Left lung (tissue), 14 donors: ENCODE measurements at places on chromosomes 5 and 9. TPM values are rescaled to one million over a fixed set of nuclear protein-coding genes. Genes with fewer than 3 reads are reported as not detected.

TMEM215 gene
- not detected for total RNA-seq

NIPAL4 gene
- 0.06 TPM for total RNA-seq

SPINK4 gene
- total RNA-seq = not detected

DNA sequence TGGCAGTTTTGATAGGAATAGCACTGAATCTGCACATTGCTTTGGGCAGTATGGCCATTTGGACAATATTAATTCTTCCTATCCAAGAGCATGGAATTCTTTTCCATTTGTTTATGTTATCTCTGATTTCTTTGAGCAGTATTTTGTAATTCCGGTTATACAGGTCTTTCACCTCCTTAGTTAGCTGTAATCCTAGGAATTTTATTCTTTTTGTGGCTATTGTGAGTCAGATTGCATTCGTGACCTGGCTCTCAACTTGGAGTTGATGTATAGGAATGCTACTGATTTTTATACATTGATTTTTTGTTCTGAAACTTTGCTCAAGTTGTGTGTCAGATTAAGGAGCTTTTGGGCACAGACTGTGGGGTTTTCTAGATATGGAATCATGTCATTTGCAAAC, 24.0 kb downstream of the TMEM161B start:
- H3K4me1 ChIP-seq = no peaks in the 10 kb centered on the region
- no peak overlapping the region for H3K4me3 ChIP-seq
- no peak for DNase-seq
- H3K27ac ChIP-seq = no peak overlapping the region
- H3K27me3 ChIP-seq = no peaks in the 10 kb centered on the region
- no peaks in the 10 kb centered on the region for H3K36me3 ChIP-seq

DNA sequence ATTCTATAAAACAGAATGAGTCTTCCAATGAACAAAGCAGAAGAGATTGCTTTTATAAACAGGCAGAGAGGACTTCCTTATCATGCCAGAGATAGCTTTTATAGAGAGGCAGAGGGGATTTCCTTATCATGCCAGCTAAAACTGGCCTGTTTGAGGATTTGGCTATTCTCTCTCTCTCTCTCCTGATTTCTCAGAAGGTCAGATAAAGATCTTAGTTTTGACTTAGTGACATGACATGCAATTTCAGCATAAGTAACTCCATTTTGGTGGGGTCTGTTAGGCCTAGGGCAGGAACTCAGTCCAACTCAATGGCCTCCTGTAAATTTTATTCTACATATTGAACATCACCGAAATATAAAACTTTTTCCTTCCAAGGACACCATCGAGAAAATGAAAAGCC, 31.5 kb upstream of the DENND4C start:
- DNase-seq = no peak
- no peaks in the 10 kb centered on the region for H3K27me3 ChIP-seq
- no peak overlapping the region for H3K4me3 ChIP-seq
- no peak overlapping the region for H3K27ac ChIP-seq
- H3K4me1 ChIP-seq = no peaks in the 10 kb centered on the region

- H3K27me3 ChIP-seq = no peaks in the 10 kb centered on the region
- DNase-seq = no peak
- no peaks in the 10 kb centered on the region for H3K36me3 ChIP-seq
- no peak overlapping the region for H3K4me3 ChIP-seq
- H3K4me1 ChIP-seq = peaks cover 4% of the 10 kb centered on the region
Observed at GRCh38 chr5:68344447-68345111, 129.0 kb downstream of the PIK3R1 start.

GRCh38 chr5:58505502-58505901, 14.3 kb downstream of the GAPT start:
- no peak for DNase-seq
- no peak overlapping the region for H3K27ac ChIP-seq
- no peaks in the 10 kb centered on the region for H3K27me3 ChIP-seq
- H3K4me1 ChIP-seq = peaks cover 21% of the 10 kb centered on the region

GRCh38 chr5:136538534-136538933, 173.2 kb upstream of the TRPC7 start:
- H3K4me3 ChIP-seq = no peak overlapping the region
- H3K36me3 ChIP-seq = no peaks in the 10 kb centered on the region
- H3K4me1 ChIP-seq = no peaks in the 10 kb centered on the region
- DNase-seq = no peak
- H3K27me3 ChIP-seq = no peaks in the 10 kb centered on the region
- H3K27ac ChIP-seq = no peak overlapping the region

FUT7 gene
- total RNA-seq = 2.9 TPM

- H3K4me1 ChIP-seq = peaks cover 6% of the 10 kb centered on the region
- H3K27ac ChIP-seq = peak overlapping the region; percentile 97
- no peaks in the 10 kb centered on the region for H3K27me3 ChIP-seq
- peak overlapping the region; percentile 48 for H3K4me3 ChIP-seq
- peak; percentile 85 for DNase-seq
- H3K36me3 ChIP-seq = no peaks in the 10 kb centered on the region
Observed at GRCh38 chr5:150411245-150411979, 1.3 kb downstream of the CD74 start.

C5orf58 gene
- not detected for total RNA-seq

CARD6 gene
- total RNA-seq = 28.9 TPM

PPP3R2 gene
- not detected for total RNA-seq

DNA sequence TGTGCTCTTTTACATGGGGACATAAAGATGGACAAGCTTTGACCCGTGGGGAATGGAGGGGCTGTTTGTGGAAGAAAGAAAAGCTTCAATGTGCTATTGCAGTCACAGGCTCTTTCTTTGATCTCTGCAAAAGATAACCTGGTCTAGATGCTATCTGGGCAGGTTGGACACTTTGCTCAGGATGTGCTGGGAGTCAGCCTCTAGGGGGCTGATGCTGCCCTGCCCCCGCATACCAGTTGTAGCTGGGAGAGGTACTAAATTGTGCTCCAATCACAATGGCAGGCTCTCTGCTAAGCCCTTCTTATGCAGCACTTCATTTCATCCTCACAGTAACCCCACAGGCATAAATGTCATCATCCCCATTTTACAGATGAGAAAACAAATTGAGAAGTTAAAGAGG, 67.2 kb downstream of the PSD2 start:
- no peak for DNase-seq
- H3K36me3 ChIP-seq = no peaks in the 10 kb centered on the region
- H3K27me3 ChIP-seq = no peaks in the 10 kb centered on the region
- peaks cover 11% of the 10 kb centered on the region for H3K4me1 ChIP-seq

GRCh38 chr9:37371565-37372464, 50.7 kb upstream of the GRHPR start:
- no peak overlapping the region for H3K4me3 ChIP-seq
- peaks cover 6% of the 10 kb centered on the region for H3K4me1 ChIP-seq
- no peak overlapping the region for H3K27ac ChIP-seq
- H3K36me3 ChIP-seq = no peaks in the 10 kb centered on the region

DNA sequence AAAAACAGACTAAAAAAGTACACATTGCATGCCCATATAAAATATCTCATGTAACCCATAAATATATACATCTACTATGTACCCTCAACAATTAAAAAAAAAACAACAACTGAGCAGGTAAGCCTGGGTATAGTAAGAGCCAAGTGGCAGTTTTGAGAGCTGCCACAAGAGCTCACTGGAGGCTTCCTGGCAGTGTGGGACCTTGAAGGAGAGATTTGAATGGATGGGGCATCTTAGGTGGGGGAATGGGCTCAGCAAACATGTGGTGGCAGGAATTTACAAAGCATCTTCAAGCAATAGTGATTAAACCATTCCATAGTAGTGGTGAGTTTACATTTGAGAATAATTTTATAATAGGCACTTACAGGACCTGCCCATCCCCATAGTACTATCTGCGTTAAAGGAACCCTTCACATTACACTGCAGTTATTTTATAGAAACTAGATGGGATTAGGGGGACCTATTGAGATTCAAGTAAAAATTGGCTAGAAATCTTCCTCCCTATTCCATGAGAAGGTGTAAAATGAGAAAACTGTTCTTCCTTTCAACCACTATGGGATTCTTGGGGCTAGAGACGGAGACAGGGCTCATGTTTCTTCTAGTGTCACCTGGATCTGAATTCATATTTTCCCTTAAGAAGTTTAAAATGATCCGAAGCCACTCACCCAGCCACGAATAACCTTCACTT, 6.9 kb downstream of the MEGF10 start:
- H3K4me1 ChIP-seq = no peaks in the 10 kb centered on the region
- no peak overlapping the region for H3K27ac ChIP-seq
- DNase-seq = no peak
- no peak overlapping the region for H3K4me3 ChIP-seq
- no peaks in the 10 kb centered on the region for H3K36me3 ChIP-seq

GRCh38 chr9:105052346-105052745, 124.4 kb upstream of the ABCA1 start:
- peaks cover 36% of the 10 kb centered on the region for H3K4me1 ChIP-seq
- no peaks in the 10 kb centered on the region for H3K27me3 ChIP-seq
- H3K36me3 ChIP-seq = no peaks in the 10 kb centered on the region
- no peak for DNase-seq
- H3K27ac ChIP-seq = peak overlapping the region; percentile 82

DNA sequence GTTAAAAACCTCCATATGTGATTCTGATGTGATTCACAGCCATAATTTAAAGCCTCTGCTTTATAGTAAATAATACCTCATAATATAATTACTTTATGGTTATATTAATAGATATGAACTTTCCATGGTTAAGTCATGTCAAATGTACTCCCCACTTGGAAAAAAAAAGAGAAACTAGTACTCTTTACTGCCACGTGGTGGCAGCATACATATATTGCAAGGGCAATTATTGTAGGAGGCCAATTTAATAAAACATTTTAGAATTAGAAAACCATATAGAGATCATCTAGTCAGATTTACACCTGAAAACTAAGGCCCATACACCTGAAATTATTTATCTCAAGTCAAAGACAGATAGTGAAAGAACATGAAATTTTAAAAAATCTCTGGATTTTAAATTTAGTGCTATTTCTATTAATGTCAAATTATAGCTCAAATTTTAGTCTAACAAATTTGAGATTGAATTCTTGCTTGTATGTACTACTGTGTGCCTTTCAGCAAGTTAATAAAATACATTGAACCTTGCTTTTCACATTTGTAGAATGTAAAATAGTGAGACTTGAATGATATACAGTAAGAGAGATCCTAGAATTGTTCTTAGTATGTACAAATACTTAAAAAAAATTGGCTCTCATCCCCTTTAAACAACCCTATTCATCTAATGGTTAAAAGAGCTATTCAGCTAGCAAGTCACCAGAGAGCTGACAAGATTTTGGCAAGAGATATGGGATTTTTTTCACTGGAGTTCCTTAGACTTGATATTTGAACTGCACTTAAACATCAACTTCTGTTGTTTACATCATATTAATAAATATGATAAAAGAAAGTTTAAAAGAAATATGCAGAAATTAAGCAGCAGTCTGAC, 603.8 kb downstream of the TLE4 start:
- no peaks in the 10 kb centered on the region for H3K4me1 ChIP-seq
- no peaks in the 10 kb centered on the region for H3K27me3 ChIP-seq
- H3K27ac ChIP-seq = no peak overlapping the region
- DNase-seq = no peak
- no peak overlapping the region for H3K4me3 ChIP-seq

DNA sequence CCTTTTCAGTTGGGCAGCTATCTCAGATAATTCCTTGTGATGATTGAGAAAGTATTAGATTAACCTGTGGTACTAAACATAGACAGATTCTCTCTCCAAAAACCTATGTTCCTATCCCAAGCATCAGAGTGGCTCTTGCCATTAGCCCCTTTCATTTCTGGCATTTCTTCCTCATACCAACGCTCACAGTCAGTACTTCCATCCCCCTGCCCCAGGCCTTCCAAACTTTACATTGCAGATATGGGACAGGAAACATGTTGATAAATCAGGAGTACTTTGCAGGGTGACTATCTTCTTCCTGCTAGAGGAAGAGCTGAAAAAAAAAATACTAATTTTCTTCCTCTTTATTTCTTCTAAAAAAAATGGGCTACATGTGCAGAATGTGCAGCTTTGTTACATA, 442.6 kb upstream of the RGMB start:
- DNase-seq = no peak
- H3K4me1 ChIP-seq = no peaks in the 10 kb centered on the region
- no peaks in the 10 kb centered on the region for H3K36me3 ChIP-seq
- H3K27me3 ChIP-seq = no peaks in the 10 kb centered on the region

GRCh38 chr9:116405321-116405720, 251.7 kb downstream of the PAPPA start:
- no peaks in the 10 kb centered on the region for H3K36me3 ChIP-seq
- no peaks in the 10 kb centered on the region for H3K27me3 ChIP-seq
- no peaks in the 10 kb centered on the region for H3K4me1 ChIP-seq
- DNase-seq = no peak

DNA sequence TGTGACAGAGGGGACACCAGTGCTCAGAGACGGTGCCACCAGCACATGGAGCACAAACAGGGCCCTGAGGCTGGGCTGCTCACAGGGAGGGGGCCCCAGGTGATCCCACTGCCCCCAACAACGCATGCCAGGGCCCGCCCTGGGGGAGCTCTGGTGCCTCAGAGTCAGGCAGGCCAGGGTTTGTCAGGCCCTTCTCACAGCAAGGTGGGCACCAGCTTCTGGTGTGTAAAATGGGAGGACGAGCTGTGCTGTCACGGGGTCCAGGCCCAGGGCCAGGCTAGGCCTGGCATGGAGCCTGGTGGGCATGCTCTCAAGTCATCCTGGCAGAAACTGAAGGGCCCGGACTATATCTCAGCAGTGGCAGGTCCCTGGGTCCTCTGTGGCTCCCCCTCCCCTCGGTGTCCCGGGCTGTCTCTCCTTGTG, 34.5 kb downstream of the PRRT1B start:
- H3K4me1 ChIP-seq = no peaks in the 10 kb centered on the region
- no peaks in the 10 kb centered on the region for H3K27me3 ChIP-seq
- no peak for DNase-seq
- no peak overlapping the region for H3K27ac ChIP-seq

GRCh38 chr5:59483971-59484472, 409.5 kb downstream of the PDE4D start:
- no peak overlapping the region for H3K27ac ChIP-seq
- H3K36me3 ChIP-seq = no peaks in the 10 kb centered on the region
- H3K27me3 ChIP-seq = no peaks in the 10 kb centered on the region
- H3K4me3 ChIP-seq = no peak overlapping the region
- no peak for DNase-seq
- peaks cover 5% of the 10 kb centered on the region for H3K4me1 ChIP-seq

DNA sequence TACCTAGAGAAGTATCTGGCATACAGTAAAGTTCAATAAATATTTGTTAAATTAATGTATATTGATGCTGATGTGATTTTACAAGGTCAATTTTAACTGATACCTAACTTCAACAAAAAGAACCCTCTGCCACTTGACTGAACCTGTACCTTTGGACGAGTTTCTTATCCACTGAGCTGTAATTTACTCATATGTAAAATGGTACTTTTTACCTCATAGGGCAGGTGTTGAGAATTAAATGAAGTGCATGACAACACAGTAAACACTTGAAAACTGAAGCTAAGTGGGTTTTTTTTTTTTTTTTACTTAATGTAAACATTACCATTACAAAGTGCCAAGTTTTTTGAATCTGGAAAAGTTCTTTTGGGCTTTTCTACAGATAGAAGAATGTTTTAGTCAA, 15.4 kb downstream of the NIPSNAP3B start:
- no peak overlapping the region for H3K27ac ChIP-seq
- H3K4me3 ChIP-seq = no peak overlapping the region
- DNase-seq = no peak
- H3K27me3 ChIP-seq = no peaks in the 10 kb centered on the region
